ENCODE measurements at places on chromosomes 3 and 15.

- no peak for DNase-seq
These were observed 41.1 kb downstream of the IFT57 start for GRCh38 chr3:108181172-108181571.

DNA sequence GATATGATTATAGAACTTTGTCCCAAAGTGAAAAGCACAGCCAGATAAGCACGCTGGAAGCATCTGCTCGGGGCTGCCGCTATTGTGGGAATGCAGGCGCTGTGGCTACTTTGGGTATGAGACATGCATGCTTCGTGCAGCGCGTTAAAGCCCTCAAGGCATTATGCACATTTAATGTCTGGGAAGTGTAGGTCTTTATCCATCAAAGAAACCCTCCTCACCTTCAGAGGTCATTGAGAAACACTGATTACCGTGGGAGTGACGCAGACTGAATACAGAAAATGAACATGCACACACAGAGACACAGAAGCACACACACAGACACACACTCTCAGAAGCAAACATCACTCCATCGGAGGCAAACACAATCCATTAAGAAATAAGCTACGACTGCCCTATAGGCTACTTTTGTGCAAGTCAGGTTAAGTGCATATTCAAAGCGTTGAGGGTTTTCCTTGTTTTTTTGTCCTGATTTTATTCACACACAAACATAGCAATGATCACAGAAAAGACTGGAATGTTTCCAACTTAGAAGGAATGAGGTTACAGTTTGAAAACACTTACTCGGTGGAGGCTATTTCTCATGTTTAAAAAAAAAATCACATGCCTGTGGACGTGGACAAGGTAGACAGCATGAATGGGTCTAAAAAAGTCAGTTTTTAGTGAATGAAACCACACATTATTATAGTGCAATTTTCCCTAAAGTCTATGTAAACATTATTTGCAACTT lies 68.5 kb downstream of the PLCH1 start:
- DNase-seq, result no peak

DNA sequence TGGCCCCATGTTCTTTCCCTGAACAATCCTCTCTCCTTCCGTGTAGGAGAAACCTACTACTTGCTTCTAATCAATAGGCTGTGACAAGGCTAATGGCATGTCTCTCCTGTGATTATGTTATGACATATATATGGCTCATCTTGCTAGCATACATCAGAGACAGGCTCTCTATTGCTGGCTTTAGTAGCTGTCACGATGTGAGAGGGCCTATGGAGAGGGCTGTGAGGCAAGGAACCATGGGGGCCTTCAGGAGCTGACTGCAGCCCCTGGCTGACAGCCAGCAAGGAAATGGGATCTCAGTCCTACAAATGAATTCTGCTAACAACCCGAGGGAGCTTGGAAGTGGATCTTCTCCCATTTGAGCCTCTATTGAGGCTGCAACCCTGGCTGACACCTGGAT lies 96.3 kb downstream of the EOMES start:
- DNase-seq, result no peak

GRCh38 chr3:174218016-174218415 lies 641.1 kb upstream of the NAALADL2 start:
- DNase-seq, result no peak

GRCh38 chr15:40549894-40550293 lies 14.9 kb downstream of the CCDC32 start:
- DNase-seq, result no peak

GRCh38 chr15:66865622-66866611 lies 163.9 kb downstream of the SMAD6 start:
- DNase-seq, result no peak
